ENCODE measurements at places on chromosomes 1 and 21.

DNA sequence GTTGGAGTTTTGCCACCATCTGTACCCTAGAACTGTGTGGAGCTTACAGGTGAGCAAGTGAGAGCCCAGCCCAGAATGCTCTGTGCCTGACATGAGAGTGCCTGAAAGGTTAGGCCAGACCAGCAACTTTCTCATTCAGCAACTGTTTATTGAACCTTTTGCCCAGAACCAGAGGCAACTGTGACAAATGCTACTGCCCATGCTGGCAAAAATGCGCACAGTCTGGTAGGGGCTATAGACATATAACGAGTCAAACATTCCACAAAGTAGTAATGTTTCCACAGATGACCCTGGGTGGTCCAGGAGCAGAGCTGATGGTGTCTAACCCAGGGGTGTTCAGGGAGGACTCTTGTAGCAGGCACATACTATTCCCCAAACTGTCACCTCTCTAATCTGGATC lies 56.0 kb upstream of the GCLM start:
- DNase-seq, result no peak

- no peak for DNase-seq
Observed at GRCh38 chr1:43056981-43057391, 98.3 kb upstream of the SLC2A1 start.

DNA sequence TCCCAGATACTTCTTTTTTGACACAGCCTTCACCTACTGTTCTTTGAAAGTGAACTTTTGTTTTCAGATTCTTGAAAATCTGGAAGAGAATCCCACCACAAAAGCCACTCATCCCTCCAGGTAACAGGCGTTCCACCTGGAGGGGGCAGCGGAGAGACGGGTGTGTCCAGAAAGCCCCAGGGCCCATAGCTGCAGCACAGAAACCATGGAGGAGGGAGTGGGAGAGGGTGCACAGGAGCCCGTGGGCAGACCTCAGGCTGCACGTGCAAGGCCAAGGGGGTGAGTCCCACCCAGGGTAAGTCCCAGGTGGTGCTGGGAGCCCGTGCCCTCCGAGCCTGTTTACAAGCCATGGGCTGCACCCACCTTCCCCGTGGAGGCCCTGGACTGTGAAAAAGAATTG lies 86.5 kb downstream of the PSMG1 start:
- no peak for DNase-seq

GRCh38 chr1:96721416-96722160 lies at the start of gene PTBP2:
Gene PTBP2, plus strand, starts transcription at chr1:96721784. Its CDS starts 81 bp downstream, at chr1:96721865.
- DNase-seq, result peak; percentile 69

DNA sequence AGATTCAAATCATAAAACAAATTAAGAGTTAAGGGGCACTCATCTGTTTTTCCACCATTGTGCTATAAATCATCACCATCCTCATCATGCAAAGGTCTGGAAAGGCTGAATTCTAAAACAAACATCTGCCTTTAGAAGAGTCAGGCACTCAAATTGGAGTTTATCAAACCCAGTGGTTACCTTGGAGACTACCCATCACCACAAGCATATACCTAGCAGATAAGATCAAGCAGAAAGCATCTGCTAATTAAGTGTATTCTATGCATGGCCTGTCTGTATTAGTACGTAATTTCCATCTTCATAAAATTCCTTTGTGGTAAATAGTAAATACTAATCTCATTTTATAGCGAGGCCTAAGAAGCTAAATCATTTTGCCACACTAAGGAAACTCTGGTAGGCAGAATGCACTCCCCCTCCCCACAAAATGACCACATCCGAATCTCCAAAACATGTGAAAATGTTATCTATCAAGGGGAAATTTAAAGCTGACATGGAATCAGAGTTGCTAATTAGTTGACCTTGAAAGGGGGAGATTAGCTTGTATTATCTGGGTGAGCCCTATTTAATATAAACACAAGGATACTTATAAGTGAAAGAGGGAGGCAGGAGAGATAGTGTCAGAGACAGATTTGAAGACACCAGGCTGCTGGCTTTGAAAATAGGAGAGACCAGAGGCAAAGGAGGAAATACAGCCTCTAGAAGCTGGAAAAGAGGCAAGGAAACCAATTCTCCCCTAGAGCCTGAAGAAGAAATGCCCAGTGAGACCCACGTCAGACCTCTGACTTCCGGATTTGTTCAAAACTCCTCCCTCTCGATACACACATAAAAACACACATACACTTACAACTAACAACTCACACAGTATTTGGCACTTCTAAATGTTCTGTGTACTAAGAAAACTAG lies 23.2 kb downstream of the ARID4B start:
- no peak for DNase-seq

DNA sequence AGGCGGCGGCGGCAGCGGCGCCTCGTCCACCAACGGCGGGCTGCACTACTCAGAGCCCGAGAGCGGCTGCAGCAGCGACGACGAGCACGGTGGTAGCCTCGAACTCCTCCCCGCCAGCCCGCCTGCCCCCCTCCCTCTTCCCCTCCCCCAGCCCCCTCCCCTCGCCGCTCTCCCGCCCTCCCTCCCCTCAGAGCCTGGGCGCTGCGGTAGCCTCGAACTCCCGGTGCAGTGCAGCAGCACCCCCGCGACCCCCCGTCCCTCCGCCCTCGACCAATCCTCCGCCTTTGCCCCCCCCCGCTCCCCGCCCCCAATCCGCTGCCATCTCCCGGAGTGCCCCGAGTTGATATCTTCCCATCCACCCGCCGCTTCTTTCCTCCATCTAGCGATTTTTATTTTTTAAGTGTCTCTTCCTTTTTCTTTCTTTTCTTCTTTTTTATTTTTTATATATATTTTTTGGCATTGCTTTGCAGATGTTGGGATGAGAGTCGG lies 516 bp downstream of the RCOR3 start:
- DNase-seq, result peak; percentile 45

DNA sequence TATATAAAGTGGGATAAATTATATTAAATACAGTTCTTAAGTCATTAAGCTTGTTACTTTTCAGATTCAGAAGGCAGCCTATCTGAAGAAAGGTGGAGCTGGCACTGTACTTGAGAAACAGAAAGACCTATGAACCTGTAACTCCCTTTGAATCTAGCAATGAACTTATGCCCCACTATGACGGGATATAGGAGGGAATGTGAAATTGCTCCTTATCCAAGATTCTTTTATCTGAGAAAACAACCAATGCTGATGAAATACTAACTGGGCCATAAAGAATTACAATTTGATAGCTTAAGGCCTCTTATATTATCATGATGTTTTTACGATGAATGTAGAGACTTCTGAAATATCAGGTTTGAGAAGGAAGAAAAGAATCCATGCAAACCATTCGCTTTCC lies 50.1 kb downstream of the ATP1B1 start:
- DNase-seq, result no peak

- no peak for DNase-seq
Observed at GRCh38 chr1:242455052-242455361, 69.5 kb downstream of the PLD5 start.

DNA sequence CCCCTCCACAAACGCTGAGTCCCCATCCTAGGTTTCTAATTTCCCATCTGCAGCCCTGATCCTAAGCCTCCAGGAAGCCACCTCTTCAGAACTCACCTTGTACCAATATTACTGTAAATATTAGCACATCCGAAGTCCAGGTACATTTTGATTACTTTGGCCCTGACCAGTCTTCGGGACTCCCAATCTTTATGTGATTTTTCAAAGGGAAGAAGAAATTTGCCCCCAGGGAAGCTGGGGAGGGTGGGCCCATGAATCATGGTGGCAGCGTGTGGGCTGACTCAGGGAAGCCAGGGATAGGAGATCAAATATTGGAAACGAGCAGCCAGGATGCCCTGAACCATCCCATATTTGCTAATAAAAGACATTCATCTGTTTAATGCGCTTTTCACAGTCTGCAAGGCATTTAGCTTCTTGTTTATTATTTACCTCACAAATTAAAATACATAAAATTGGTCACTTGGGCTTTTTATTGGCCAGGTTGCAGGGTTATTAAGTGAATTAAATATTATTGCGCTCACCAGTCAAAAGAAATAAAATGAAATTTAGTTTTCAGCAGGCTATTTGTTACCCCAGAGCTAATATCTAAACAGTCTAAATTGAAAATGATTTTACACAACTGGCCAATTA lies 46.6 kb downstream of the KIAA0040 start:
- DNase-seq, result no peak

DNA sequence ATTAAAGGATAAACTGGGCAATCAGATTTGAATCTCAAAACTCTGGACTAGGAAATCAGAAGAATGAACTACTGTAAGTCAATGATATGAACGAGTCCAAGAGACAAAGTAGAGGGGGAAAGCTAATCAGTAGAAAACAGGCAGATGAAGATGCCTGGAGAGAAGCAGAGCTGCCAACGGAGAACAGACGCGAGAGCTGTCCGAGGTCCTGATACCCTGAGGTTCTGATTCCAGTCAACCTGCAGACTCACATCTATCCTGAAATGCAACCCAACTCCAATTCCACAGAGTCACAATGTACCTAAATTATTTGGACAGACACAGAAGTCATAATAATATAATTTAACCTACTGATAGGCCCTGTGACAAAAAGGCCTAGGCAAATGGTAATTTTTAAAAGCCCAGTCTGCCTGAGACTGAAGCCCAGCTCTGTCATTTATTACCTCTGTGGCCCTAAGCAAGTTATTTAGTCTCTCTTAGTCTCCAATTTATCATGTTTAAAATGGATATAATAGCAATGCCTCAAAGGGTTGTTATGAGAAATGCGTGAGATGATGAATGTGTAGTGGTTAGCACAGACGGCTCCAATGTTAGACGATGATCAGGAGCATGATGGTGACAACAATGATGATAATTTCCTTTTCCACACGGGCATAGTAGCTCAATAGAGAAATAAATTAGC lies 33.4 kb downstream of the RGS7 start:
- DNase-seq, result no peak

GRCh38 chr1:981955-982558 lies at the start of gene PERM1:
Gene PERM1, minus strand, starts transcription at chr1:982093. Its CDS starts 1,064 bp downstream, at chr1:981029.
- DNase-seq, result no peak

DNA sequence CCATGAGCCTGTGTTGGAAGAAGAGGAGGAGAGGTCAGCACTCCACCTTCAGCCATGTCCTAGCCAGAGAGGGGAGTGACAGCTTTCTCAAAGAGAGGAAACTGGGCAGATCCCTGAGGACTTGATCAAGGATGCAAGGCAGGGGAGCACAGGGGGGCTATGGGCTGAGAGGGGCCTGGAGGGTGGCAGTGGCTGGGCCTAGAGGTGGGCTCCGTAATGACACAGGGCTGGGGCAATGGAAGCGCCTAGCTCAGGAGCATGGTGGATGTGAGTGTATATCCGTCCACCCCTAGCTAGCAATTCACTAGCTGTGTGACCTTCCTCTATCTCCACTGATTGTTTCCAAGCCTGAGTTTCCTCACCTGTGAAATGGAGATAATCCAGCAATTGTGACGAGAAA lies 32.6 kb downstream of the NEK2 start:
- no peak for DNase-seq

DNA sequence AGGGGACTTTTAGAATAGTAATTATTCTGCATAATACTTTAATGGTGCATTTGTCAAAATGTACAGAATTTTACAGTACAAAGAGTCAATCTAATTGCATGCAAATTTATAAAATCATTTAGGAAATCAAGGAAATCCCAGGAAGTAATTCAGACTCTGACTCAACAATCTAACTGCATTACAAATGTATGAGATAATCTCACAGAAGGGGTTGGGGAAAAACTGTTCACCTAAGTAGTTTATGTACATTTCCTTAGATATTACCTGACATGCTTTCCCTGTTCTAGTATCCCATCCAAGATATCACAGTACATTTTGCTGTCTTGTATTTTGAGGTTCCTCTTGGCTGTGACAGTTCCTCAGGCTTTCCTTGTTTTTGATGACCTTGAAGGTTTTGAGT lies 4.7 kb downstream of the CRB1 start:
- no peak for DNase-seq

DNA sequence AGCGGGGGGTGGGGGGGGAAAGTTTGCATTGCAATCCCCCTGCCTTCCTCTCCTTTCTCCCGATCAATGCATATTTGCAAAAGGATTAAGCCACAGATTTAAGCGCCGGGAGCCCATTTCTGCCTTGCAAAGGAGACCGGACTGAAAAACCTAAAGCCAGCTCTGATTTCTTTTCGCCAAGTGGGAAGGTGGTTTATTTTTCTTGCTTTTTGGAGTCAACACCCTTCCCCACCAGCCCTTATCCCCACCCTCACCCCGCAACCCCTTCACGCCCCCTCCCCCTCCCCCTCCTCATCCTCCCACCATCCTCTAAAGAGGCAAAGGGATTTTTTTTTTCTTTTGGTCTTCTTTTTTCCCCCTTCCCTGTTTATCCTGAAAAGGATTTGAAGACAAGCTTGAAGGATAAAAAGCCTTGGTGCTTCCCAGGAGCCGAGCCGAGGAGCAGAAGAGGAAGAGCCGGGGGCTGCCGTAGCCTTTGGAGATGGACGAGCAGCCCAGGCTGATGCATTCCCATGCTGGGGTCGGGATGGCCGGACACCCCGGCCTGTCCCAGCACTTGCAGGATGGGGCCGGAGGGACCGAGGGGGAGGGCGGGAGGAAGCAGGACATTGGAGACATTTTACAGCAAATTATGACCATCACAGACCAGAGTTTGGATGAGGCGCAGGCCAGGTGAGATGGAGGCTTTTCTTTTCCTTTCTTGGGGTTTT lies 513 bp downstream of the PBX1 start:
- no peak for DNase-seq

DNA sequence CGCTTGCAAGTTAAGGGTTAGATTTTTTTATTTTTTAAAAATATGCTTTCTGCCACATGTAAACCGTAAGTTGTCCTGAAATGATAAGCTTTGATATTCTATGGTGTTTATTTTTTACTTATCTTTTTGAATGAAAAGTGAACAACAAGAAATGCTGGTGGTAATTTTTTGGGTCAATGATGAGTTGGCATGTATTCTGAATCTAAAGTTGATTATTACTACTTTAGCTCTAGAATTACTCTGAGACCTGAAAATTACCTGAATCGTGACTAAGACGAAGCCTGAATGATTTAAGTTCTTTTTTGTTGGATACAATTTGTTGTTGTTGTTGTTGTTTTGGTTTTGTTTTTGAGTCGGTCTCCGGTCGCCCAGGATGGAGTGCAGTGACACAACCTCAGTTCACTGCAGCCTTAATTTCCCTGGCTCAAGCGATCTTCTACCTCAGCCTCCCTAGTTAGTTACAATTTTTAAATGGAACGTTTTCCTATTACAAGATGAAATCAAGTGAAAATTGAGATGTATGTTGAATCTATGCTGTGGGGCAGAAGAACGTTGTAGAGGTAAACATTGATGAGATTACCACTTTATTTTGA lies 941 bp downstream of the RABGGTB start:
- no peak for DNase-seq

DNA sequence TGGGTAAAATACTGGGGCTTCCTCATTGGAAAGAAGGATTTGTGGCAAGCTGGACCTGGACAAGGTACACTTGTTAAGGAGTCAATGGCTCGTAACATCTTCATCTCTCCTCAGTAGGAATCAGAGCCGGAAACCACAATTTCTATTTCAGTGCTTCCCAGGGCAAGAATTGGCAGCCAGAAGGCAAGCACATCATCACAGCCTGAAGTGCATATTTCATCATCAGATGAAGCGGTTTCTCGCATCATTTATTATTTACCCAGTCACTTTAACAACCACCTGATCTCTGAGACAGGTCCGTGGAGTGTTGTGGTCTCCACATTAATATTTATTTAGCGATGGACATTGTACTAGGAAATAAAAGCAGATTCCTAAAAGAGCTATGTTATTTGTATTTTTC lies 55.0 kb downstream of the KCNJ15 start:
- no peak for DNase-seq
